Osteoblast (primary cell): ENCODE measurements at places on chromosomes 2 and 18.

DNA sequence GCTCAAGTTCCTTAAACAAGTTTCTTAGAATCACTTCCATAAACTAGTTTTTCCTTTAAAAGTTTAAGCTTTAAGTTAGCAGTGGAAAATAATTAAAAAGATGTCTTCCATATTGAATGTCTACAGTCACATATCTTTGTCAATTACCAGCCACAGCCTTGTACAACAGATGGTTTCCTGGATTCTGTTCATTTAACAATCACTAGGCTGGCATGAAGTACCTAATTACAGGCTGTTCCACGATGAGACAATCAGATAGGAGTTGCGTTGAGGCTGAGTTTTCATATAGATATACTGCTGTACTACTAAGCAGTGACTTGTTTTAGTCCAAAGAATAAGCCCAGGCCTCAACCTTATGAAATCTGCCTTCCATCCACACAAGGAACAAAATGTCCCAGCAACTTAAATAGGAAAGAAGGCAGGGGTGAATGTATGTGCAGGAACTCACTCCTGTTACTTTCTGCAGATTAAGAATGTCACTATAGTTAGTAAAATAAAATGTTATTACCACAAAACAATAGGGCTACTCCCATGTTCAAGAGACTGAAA lies 131.0 kb downstream of the ZAP70 start:
- DNase-seq = no peak

- DNase-seq = no peak
These were observed 104.1 kb upstream of the FZD5 start for GRCh38 chr2:207873794-207874193.

DNA sequence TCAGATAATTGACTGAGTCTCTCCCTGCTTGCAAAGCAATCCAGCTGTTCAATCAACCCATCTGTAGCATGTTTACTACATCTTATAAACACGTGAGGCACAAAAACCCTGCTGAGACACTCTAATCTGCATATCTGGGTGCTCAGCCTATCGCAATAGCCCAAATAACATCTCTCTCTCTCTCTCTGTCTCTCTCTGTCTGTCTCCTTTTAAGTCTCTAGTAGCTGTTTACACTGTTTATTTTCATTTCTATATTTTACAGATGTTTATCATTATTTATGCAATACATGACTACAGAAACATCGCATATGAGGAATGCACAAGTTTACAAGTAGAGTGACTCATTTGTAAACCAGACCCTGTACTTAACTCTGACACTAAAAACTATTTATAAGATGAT lies 422.1 kb upstream of the DSEL start:
- DNase-seq = no peak

GRCh38 chr2:198659096-198659870 lies 798.5 kb downstream of the SATB2 start:
- no peak for DNase-seq

- no peak for DNase-seq
These were observed 497.3 kb downstream of the CCDC85A start for GRCh38 chr2:56680971-56681631.

GRCh38 chr18:13513021-13513420 lies 213.3 kb downstream of the FAM210A start:
- DNase-seq = no peak

GRCh38 chr2:110143982-110144381 lies 28.4 kb upstream of the MALL start:
- no peak for DNase-seq

- DNase-seq = no peak
These were observed 28.4 kb upstream of the XPO1 start for GRCh38 chr2:61566566-61566965.

GRCh38 chr18:62702259-62702658 lies 13.1 kb upstream of the PHLPP1 start:
- DNase-seq = no peak

DNA sequence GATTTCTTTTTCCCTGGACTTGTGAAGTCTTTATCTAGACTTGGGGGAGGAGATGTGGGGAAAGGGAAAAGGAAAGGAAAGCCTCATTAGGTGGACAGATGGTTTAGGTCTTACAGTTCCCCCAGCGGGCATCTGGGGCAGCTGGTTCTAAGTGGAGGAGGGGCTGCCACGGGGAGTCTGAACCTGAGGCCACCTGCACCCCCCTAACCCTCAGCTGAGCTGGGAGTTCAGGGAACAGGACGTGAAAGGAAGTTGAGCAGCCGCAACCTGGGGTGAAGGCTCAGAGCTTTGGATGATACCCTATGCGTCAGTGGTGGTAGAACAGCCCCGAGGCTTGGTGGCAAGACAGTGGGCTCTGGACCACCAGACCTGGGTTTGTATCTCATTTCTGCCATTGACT lies 26.8 kb downstream of the ITM2C start:
- no peak for DNase-seq

- no peak for DNase-seq
These were observed 573.8 kb downstream of the TSN start for GRCh38 chr2:122329278-122329677.

- no peak for DNase-seq
These were observed 24.1 kb downstream of the SKA1 start for GRCh38 chr18:50398947-50399346.

- DNase-seq = no peak
These were observed 107.7 kb downstream of the KCTD1 start for GRCh38 chr18:26440644-26441043.

GRCh38 chr18:67260841-67261240 lies 255.7 kb downstream of the DSEL start:
- DNase-seq = peak; percentile 46

- peak; percentile 92 for DNase-seq
These were observed 202.6 kb downstream of the TGIF1 start for GRCh38 chr18:3652380-3653262.

- DNase-seq = peak; percentile 23
These were observed 2.1 kb downstream of the ZNF532 start for GRCh38 chr18:58866773-58867150.

GRCh38 chr2:146540271-146540932 lies 1304.4 kb upstream of the ACVR2A start:
- peak; percentile 31 for DNase-seq

DNA sequence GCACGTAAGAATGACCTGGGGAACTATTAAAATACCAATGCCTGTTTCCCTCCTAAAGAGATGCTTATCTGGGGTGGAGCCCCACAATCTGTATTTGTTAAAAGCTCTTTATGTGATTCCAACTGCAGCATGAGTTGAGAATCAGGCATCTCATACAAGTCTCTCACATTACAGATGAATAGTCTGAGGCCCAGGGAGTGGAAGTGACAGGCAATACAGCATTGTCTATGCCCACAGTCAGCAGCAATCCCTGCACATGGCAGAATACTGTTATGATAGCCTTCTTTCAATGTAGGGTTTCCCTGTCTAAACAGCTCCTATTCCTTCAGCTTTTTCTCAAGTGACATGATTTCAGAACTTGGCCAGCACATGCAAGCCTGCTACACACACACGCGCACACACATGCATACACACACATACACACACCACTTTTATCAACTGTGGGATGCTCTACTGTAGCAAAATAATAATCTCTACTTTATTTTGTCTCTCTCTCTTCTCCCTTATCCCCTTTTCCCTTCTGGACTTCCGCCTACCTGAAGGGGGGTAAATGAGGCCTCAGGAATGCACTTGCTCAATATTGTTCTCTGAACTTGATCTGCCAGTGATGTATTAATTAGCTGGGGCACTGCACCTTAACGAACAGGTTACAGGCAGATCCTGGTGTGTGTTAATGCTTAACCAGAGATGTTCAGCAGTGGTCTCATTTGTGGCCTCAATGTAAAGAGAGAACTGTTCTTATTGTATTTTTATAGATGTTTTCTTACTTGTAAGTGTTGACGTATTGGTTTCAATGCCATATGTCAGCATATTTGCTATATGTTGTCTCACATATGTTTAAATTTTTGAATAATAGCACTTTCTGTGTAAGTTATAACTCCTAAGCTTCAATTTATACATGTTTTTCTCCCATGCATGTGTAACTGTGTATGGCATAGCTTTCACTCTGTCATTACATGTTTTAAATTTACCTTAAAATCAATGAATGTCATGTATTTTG lies 116.0 kb downstream of the SETBP1 start:
- DNase-seq = no peak

- DNase-seq = no peak
These were observed 94.5 kb upstream of the HS6ST1 start for GRCh38 chr2:128413014-128413717.

- DNase-seq = peak; percentile 73
These were observed 39.9 kb upstream of the KLF11 start for GRCh38 chr2:10003206-10004125.
